Esophagus squamous epithelium (tissue), 5 donors: ENCODE measurements at places on chromosomes 6 and 20.

- DNase-seq, result no peak
These were observed 69.4 kb downstream of the BACH2 start for GRCh38 chr6:90227213-90227612.

DNA sequence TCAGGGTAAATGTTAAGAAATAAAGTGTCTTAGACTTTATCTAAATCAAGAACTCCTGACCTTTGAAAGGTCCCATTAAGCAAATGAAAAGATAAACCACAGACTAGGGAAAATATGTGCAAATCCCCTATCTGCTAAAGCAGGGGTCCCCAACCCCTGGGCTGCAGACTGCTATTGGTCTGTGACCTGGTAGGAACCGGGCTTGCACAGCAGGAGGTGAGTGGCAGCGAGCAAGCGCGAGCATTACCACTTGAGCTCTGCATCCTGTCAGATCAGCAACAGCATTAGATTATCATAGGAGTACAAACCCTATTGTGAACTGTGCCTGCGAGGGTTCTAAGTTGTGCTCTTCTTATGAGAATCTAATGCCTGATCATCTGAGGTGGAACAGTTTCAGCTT, 42.4 kb downstream of the LCA5 start:
- DNase-seq, result no peak

DNA sequence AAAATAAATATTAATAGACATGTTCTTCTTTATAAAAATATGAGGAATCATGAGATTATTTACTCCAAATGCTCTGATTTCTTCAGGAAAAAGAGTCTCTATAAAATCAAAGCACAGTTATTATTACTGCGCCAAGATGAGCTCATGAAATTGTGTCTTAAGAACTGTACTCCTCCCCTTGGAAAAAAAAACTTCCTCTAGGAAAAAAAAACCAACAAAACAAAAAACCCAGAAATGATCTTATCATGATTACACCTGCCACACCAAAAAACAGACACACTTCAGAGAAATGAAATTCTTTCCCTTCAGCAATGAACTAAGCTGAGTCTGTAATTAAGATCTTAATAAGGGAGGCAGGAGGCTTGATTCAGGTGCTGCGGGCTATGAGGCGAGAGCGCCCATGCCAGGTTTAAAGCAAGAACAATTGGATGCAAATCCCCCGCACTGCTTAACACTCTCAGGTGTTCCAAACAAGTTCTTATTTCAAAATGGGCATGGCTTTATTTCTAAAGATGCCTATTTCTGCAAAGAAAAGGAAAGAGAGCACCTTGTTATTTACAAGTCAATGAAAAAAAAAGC, 9.1 kb downstream of the NEDD9 start:
- DNase-seq, result no peak

DNA sequence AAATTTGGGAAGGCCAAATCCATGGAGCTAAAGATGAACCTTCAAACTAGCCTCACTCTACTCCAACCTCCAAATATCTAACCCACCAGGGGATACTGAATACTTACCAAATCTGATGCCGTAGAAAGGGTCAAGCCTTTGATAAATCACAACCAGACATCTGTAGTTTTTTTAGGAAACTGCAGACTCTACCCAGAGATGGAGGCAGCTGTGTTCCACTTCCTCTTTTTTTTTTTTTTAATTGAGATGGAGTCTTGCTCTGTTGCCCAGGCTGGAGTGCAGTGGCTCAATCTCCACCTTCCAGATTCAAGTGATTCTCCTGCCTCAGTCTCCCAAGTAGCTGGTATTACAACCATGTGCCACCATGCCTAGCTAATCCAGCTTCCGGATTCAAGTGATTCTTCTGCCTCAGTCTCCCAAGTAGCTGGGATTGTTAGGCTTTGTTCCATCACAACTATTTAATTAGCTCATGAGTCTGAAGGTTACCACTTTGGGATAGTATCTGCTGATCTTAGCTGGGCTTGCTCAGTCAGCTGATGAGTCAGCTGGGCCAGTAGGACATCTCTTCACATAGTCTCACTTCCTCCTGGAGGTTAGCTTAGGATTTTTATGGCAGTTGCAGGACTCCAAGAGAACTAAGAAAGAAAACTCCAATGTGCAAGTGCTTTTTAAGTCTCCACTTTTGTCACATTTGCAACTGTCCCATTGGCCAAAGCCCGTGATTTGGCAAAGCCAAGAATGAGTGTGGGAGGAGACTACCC, 13.3 kb downstream of the FRK start:
- DNase-seq, result no peak

DNA sequence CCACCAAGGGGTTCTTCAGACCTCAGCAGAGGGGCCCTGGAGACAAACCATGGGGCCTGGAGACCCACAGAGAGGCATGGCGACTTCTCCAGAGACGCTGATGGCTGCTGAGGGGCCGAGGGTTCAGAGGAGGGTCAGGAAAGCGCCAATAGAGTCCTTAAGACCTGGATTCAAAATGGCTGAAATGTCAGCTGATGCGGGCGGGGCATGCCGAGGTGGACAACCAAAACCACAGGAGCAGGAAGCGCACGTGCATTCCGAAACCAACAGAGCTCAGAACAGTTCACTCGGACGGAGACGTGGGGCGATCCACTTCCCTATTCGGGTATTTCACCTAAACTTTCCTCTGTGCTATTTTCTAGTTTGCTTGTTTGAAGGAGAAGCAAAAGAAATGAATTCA, 99.9 kb upstream of the RIN2 start:
- DNase-seq, result no peak

GRCh38 chr6:119283214-119283613, 66.3 kb downstream of the MAN1A1 start:
- DNase-seq, result no peak

DNA sequence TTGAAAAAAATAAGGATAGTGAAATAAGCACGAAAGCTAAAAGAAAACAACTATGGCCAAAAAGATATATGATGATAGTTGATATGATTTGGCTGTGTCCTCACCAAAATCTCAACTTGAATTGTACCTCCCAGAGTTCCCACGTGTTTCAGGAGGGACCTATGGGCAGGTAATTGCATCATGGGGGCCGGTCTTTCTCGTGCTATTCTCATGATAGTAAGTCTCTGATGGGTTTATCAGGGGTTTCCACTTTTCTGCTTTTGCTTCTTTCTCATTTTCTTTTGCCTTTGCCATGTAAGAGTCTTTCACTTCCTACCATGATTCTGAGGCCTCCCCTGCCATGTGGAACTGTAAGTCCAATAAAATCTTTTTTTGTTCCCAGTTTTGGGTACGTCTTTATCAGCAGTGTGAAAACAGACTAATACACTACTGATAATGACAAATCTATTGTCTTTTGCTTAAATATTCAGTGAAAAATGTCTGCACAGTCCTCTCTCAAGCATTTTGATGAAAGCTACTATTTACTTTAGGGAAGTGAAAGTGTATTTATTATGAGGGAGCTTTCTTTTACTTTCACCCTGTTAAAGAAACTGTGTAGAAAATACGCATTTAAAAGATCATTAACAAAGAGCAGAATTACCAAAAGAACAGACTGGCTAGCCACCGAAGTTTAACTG, 389.1 kb downstream of the HTR1B start:
- no peak for DNase-seq

- DNase-seq, result no peak
These were observed 263.0 kb downstream of the SMOC2 start for GRCh38 chr6:168703990-168704389.

- no peak for DNase-seq
These were observed 2.0 kb downstream of the FIG4 start for GRCh38 chr6:109693111-109693510.

DNA sequence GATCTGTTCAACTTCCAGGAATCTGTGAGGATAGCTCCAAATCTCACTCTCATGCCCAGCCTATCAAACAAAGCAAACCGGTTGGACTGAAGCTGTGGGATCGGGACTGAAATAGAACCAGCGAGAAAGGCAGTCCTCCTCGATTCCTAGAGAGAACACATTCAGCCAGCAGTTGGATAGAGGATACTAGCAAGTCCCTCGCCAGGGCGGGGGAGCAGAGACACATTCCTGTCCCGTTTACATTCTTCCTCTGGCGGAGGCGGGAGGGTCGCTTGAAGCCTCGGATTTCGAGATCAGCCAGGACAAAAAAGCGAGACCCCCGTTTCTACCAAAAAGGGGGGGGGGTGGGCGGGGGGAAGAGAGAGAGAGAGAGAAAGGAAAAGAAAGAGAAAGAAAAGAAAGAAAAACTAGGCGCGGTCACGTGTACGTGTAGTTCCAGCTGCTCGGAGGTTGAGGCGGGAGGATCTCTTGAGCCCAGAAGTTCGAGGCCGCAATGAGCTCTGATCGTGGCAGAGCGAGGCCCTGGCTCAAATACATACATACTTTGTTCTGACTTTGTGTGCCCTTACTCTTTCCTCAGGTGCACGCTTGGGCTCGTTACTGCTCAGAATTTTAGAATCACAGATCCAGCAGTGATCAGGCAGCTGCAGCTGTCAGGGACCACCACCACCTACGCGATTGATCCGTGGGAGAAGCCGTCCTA, 19.5 kb downstream of the ZNF311 start:
- no peak for DNase-seq

DNA sequence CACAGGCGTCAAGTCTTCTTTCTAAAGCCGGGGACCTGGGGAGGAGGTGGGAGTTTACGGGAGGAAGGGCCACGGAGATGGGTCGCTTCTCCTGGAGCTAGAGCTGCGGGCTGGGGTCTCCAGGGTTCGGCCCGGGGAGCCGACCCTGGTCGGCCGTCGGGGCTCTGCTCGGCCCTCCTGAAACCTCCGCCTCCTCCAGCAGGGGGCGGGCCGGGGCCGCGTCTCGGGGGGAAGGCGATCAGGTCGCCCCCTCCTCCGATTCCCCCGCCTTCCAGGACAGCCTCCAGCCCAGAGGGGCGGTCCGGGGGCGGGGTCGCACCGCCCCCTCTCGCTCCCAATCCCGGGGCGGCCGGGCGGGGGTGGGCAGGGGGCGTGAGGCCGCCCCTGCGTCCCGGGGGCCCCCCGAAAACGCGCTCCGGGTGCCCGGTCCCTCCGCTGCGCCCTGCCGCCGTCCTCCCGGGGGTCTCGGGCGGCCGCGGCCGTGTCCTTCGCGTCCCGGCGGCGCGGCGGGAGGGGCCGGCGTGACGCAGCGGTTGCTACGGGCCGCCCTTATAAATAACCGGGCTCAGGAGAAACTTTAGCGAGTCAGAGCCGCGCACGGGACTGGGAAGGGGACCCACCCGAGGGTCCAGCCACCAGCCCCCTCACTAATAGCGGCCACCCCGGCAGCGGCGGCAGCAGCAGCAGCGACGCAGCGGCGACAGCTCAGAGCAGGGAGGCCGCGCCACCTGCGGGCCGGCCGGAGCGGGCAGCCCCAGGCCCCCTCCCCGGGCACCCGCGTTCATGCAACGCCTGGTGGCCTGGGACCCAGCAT, at the start of gene CEBPB:
Gene CEBPB, plus strand, starts transcription at position 580 of the 814 bp plus-strand sequence. Its CDS starts 204 bp downstream, at position 784.
- DNase-seq, result peak; percentile 35

GRCh38 chr6:90294989-90295853, 1.4 kb downstream of the BACH2 start:
- no peak for DNase-seq

GRCh38 chr6:117167520-117168271, 97.7 kb upstream of the VGLL2 start:
- no peak for DNase-seq

GRCh38 chr6:423799-424345, 32.3 kb downstream of the IRF4 start:
- no peak for DNase-seq

- DNase-seq, result no peak
These were observed 274.1 kb upstream of the CITED2 start for GRCh38 chr6:139648430-139649000.

- DNase-seq, result no peak
These were observed 3.3 kb downstream of the MAPRE1 start for GRCh38 chr20:32823078-32823477.

DNA sequence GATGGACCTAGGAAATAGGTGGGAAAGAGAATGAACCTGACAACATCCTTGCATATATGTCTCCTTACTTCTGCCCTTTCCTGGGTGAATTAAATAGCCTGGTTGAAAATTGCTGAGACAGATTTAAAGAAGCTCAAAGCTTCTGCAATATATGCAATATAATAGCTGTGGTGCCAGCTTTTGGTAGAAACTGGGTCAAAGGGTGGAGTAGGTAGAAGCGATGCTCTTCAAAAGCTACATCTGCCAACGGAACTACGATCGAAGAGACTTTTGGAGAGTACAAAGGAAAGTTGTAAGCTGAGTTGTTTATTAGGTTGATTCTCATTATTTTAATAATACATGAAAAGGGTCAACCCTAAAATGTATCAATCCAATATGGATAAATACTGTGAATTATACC, 22.8 kb upstream of the TTK start:
- DNase-seq, result no peak

- no peak for DNase-seq
These were observed 40.1 kb upstream of the TFAP2C start for GRCh38 chr20:56588996-56589395.

GRCh38 chr6:166691199-166691598, 64.1 kb upstream of the RPS6KA2 start:
- no peak for DNase-seq

DNA sequence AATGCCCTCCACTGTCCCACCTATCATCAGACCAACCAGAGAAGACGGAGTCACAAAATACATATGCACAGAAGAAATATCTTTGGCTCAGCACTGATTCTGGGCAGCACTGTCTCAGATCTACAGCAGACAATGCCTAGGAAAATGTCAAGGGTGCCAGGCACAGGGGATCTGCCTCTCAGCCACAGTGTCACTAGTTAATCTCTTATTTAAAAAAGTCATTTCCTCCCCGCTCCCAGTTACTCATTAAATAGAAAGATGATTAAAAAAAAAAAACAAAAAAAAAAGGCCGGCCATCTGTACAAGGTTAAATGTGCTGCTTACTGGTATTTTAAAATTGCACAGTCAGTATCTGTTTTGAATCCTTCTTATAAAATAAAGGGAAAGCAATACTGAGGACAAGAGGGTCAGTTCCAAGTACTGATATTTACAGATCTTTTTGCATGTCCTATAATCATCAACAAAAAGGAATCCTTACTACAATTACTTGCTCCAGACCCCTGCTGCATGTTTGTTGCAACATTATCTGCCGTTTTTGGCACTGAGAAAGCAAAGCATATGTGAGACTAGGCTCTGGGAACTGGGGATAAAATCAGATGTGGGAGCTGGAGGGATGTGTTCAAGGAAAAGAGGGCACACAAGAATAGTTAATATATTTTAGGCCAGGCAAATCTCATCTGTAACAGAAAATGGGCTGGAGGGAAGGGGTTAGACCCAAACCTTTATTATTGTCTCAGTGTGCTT, 299.3 kb downstream of the KIF16B start:
- no peak for DNase-seq
